ENCODE measurements at places on chromosomes 3 and 15.
A peak's percentile ranks its signal among the peaks of the same experiment; 100 is the strongest.

DNA sequence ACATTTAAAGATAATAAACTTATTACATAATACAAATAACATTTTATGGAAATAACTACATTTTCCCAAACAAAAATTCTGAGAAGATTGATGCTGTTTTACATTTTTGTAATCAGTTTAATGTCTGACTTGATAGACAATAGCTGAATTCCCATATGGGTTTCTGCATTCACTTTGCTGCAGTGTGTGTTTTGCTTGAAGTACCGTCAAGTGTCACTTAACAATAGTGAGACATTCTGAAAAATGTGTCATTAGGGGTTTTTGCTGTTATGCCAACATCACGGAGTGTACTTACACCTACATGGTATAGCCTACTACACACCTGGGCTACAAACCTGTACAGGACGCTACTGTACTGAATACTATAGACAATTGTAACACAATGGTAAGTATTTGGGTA is 57.5 kb downstream of the USF3 start:
- H3K4me1 ChIP-seq = no peaks in the 10 kb centered on the region
- H3K27ac ChIP-seq = no peak overlapping the region
- no peak overlapping the region for H3K4me3 ChIP-seq
- no peaks in the 10 kb centered on the region for H3K36me3 ChIP-seq

- peaks cover 5% of the 10 kb centered on the region for H3K36me3 ChIP-seq
- H3K27ac ChIP-seq = peak overlapping the region; percentile 73
- H3K27me3 ChIP-seq = no peaks in the 10 kb centered on the region
Observed at GRCh38 chr15:41836713-41837454, 1.8 kb upstream of the PLA2G4B start.

- H3K27me3 ChIP-seq = no peaks in the 10 kb centered on the region
- no peaks in the 10 kb centered on the region for H3K36me3 ChIP-seq
- H3K27ac ChIP-seq = peak overlapping the region; percentile 54
- DNase-seq = peak; percentile 75
Observed at GRCh38 chr3:64351713-64352638, 126.7 kb upstream of the PRICKLE2 start.

- H3K4me1 ChIP-seq = peaks cover 10% of the 10 kb centered on the region
- no peak overlapping the region for H3K4me3 ChIP-seq
- no peaks in the 10 kb centered on the region for H3K27me3 ChIP-seq
- no peaks in the 10 kb centered on the region for H3K36me3 ChIP-seq
- no peak for DNase-seq
- H3K27ac ChIP-seq = no peak overlapping the region
Observed at GRCh38 chr15:83444936-83445335, 2.2 kb upstream of the SH3GL3 start.

- H3K36me3 ChIP-seq = peaks cover 26% of the 10 kb centered on the region
- DNase-seq = no peak
- no peaks in the 10 kb centered on the region for H3K27me3 ChIP-seq
- no peak overlapping the region for H3K27ac ChIP-seq
Observed at GRCh38 chr15:42267286-42267685, 5.7 kb upstream of the GANC start.

- H3K4me3 ChIP-seq = no peak overlapping the region
- DNase-seq = no peak
- no peaks in the 10 kb centered on the region for H3K36me3 ChIP-seq
- H3K4me1 ChIP-seq = no peaks in the 10 kb centered on the region
Observed at GRCh38 chr3:61445924-61446323, 115.4 kb upstream of the PTPRG start.

DNA sequence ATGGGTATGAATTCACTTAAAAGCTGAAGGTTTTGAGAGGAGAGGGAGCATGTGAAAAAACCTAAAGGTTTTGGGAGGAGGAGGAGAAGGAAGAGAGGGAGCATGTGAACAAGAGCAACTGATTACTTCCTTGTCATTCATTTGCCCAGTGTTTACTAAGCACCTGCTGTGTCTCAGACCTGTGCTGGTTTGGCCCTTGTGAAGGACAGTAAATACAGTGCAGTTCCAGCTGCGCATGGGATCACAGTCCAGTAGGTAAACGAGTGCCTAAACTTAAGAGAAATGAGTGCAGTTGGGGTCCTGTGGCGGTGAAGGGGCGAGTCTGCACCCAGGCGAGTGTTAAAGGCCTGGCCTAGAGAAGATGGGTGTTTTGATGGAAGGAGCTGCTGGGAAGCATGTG is 38.6 kb downstream of the IGF1R start:
- H3K4me3 ChIP-seq = no peak overlapping the region
- no peak overlapping the region for H3K27ac ChIP-seq
- peaks cover 65% of the 10 kb centered on the region for H3K4me1 ChIP-seq

- H3K27me3 ChIP-seq = no peaks in the 10 kb centered on the region
- DNase-seq = peak; percentile 92
- peak overlapping the region; percentile 91 for H3K4me3 ChIP-seq
- H3K4me1 ChIP-seq = peaks cover 23% of the 10 kb centered on the region
- peak overlapping the region; percentile 92 for H3K27ac ChIP-seq
Observed at GRCh38 chr15:98649472-98650416, 1.4 kb downstream of the IGF1R start.

GRCh38 chr3:79038057-79038456 is 729.7 kb downstream of the ROBO1 start:
- no peaks in the 10 kb centered on the region for H3K36me3 ChIP-seq
- no peak overlapping the region for H3K4me3 ChIP-seq
- DNase-seq = no peak
- H3K27ac ChIP-seq = no peak overlapping the region
- no peaks in the 10 kb centered on the region for H3K4me1 ChIP-seq

DNA sequence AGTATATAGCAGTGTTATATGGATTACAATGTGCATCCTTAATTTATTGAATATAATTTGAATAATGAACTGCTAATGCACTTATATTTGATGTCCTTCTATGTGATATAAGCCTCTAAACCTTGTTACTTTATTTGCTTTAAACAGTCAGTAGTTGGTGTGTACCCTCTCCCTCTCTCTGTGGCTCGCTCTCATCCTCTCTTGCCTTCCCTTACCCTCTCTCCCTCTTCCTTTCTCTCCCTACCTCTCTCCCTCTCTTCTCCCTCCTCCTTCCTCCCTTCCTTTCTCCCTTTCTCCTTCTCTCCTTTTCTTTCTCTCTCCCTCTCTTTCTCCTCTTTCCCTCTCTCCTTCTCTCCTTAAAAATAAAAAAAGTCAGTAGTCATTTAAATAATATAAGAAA is 28.9 kb downstream of the MGA start:
- H3K4me1 ChIP-seq = peaks cover 14% of the 10 kb centered on the region
- no peaks in the 10 kb centered on the region for H3K36me3 ChIP-seq
- no peak overlapping the region for H3K27ac ChIP-seq
- DNase-seq = no peak
- H3K4me3 ChIP-seq = no peak overlapping the region

- H3K4me3 ChIP-seq = no peak overlapping the region
- H3K27me3 ChIP-seq = no peaks in the 10 kb centered on the region
- H3K4me1 ChIP-seq = no peaks in the 10 kb centered on the region
- H3K36me3 ChIP-seq = no peaks in the 10 kb centered on the region
Observed at GRCh38 chr3:153448151-153448829, 286.3 kb downstream of the RAP2B start.

DNA sequence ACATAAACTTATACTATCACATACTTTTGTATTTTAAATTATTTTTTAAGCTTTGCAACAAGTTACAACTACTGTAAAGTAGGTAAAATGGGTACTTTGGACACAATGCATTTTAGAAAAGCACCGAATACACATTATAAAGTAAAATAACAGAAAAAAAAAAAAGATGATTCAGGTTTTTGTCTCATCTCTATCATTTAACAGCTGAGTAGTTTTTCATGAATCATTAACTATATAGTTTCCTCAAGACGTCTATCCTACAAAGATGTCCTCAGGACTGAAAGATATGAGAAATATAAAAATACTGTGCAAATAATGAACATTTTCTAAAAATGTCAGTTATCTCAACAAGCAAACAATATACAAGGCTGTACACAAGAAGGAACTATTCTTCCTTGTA is 46.9 kb downstream of the ANKRD28 start:
- no peaks in the 10 kb centered on the region for H3K4me1 ChIP-seq
- H3K27ac ChIP-seq = no peak overlapping the region
- no peak for DNase-seq
- H3K27me3 ChIP-seq = no peaks in the 10 kb centered on the region
- H3K4me3 ChIP-seq = no peak overlapping the region
- H3K36me3 ChIP-seq = no peaks in the 10 kb centered on the region

- H3K4me3 ChIP-seq = no peak overlapping the region
- no peak for DNase-seq
- H3K4me1 ChIP-seq = peaks cover 7% of the 10 kb centered on the region
- no peaks in the 10 kb centered on the region for H3K27me3 ChIP-seq
Observed at GRCh38 chr3:156307704-156308103, 187.3 kb downstream of the KCNAB1 start.

DNA sequence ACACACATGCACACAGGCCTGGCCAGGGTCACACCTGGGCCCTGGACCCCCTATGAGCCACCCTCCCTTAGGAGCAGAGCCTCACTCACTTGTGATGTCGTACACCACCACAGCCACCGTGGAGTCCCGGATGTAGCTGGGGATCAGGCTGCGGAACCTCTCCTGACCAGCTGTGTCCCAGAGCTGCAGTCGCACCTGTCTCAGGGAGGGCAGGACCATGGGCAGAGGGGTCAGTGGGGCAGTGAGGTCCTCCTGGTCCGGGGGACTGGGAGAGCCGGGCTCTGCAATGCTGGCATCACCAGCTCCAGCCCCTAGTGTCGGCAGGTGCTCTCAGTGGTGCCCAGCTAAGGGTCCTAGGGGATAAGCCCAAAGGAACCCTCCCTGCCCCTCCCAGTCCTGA is 35.6 kb downstream of the SRPRB start:
- no peaks in the 10 kb centered on the region for H3K36me3 ChIP-seq
- H3K27ac ChIP-seq = no peak overlapping the region
- H3K4me1 ChIP-seq = no peaks in the 10 kb centered on the region
- DNase-seq = no peak

- H3K4me1 ChIP-seq = no peaks in the 10 kb centered on the region
- no peak overlapping the region for H3K27ac ChIP-seq
- H3K4me3 ChIP-seq = no peak overlapping the region
- DNase-seq = no peak
Observed at GRCh38 chr3:187836823-187837770, 91.8 kb upstream of the BCL6 start.

DNA sequence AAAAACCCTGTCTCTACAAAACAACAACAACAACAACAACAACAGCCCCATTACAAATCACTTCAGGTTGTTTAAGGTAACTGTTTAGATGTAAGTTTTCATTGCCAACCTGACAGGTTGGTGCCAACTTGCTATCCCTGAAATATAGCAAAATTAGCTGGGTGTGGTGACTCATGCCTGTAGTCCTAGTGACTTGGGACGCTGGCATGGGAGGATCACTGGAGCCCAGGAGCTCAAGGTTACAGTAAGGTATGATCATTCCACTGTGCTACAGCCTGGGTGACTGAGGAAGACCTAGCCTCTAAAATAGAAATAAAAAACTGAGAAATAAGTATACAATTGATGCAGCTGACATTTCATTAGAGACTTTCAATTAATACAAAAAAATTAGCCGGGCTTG is 36.0 kb upstream of the CDAN1 start:
- H3K27me3 ChIP-seq = no peaks in the 10 kb centered on the region
- no peak overlapping the region for H3K27ac ChIP-seq
- peaks cover 32% of the 10 kb centered on the region for H3K36me3 ChIP-seq
- no peaks in the 10 kb centered on the region for H3K4me1 ChIP-seq

DNA sequence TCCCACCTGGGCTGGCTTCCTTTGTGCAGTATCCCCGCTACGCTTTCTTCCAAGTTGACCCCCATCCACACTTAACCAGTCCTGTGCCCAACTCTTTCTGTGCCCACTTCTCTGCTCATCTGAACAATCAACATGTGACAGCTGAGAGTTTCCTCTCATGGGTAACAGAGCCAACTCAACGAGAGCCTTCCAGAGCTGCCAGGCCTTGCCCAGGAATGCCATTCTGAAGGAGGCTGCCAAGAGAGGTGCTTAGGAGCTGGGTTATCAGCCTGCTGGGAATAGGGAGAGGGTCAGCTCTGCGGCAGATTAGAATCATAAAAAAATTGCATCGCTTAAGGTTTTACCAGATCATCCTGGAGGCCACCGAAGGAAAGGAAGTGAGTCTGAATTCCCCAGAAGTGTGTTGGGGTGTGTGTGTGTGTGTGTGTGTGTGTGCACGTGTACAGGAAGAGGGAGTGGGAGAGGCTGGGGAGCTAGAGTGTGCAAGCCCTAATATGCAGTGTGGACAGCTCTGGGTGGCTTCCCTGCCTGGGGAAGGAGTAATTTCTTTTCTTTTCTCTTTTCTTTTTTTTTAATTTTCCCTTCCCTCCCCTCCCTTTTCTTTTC is 66.7 kb downstream of the ITGA11 start:
- no peak for DNase-seq
- H3K4me1 ChIP-seq = peaks cover 14% of the 10 kb centered on the region
- H3K4me3 ChIP-seq = no peak overlapping the region
- no peaks in the 10 kb centered on the region for H3K36me3 ChIP-seq
- peak overlapping the region; percentile 57 for H3K27ac ChIP-seq

DNA sequence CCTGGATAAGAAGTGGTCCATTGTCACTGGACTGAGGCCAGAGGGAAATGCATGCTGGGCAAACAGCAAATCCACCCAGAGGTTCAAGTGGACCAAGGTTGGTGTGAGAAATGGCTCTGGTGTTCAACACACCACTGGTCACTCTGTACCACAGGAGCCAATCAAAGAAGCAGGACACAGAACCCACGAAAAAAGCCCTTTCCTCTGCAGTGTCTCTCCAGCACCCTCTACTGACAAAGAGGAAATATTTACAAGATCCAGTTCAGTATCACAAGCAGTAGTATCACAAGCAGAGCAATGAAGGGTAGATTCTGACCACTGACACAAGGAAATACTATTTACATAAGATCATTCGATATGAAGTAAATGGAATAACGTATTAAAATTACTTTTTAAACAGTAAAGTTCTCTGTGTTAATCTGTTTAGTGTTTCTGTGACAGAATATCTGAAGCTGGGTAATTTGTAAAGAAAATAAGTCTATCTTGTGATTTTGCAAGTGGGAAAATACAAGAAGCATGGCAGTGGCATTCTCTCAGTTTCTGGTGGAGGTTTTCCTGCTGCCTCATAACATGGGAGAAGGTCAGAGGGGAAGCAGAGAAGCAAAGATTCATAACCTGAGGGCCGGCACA is 390.7 kb downstream of the EFHB start:
- no peaks in the 10 kb centered on the region for H3K27me3 ChIP-seq
- no peak overlapping the region for H3K27ac ChIP-seq
- no peak overlapping the region for H3K4me3 ChIP-seq
- H3K36me3 ChIP-seq = no peaks in the 10 kb centered on the region

- no peak overlapping the region for H3K4me3 ChIP-seq
- H3K36me3 ChIP-seq = peaks cover 20% of the 10 kb centered on the region
- no peaks in the 10 kb centered on the region for H3K27me3 ChIP-seq
- H3K4me1 ChIP-seq = peaks cover 3% of the 10 kb centered on the region
Observed at GRCh38 chr3:141448606-141449220, 38.1 kb upstream of the RASA2 start.

GRCh38 chr3:23113455-23114171 is 89.5 kb upstream of the UBE2E2 start:
- no peak for DNase-seq
- peaks cover 8% of the 10 kb centered on the region for H3K4me1 ChIP-seq
- H3K27ac ChIP-seq = no peak overlapping the region
- H3K4me3 ChIP-seq = no peak overlapping the region

- H3K27me3 ChIP-seq = no peaks in the 10 kb centered on the region
- peak; percentile 32 for DNase-seq
- H3K4me1 ChIP-seq = no peaks in the 10 kb centered on the region
- H3K4me3 ChIP-seq = no peak overlapping the region
- H3K36me3 ChIP-seq = peaks cover 4% of the 10 kb centered on the region
- peak overlapping the region; percentile 75 for H3K27ac ChIP-seq
Observed at GRCh38 chr3:48403533-48404439, 26.1 kb downstream of the PLXNB1 start.

- no peak overlapping the region for H3K4me3 ChIP-seq
- no peaks in the 10 kb centered on the region for H3K36me3 ChIP-seq
- DNase-seq = no peak
- no peaks in the 10 kb centered on the region for H3K27me3 ChIP-seq
- no peak overlapping the region for H3K27ac ChIP-seq
Observed at GRCh38 chr3:13706886-13707285, 158.0 kb downstream of the FBLN2 start.
